Subcutaneous adipose tissue (tissue), 4 donors: ENCODE measurements at places on chromosomes 3 and 15. TPM values are rescaled to one million over a fixed set of nuclear protein-coding genes. Genes with fewer than 3 reads are reported as not detected.

Gene THSD4
- total RNA-seq: 0.17 TPM

Gene MKRN2OS
- not detected for total RNA-seq

Gene GOLGA6D
- not detected for total RNA-seq

Gene SLC12A1
- total RNA-seq: not detected

Gene TMEM39A
- total RNA-seq: 27.2 TPM

Gene AGBL1
- total RNA-seq: not detected

Gene FAN1
- total RNA-seq: 14.8 TPM

Gene NR2F2
- total RNA-seq: 21.5 TPM

Gene SLC22A13
- not detected for total RNA-seq

Gene PDZRN3
- 63.8 TPM for total RNA-seq

Gene ARNT2
- 3.1 TPM for total RNA-seq

Gene NANOGP8
- 2.3 TPM for total RNA-seq

Gene MRPL46
- total RNA-seq: 38.5 TPM

Gene LRRC58
- total RNA-seq: 32.0 TPM

Gene TRIP4
- 23.2 TPM for total RNA-seq

Gene KLHL40
- total RNA-seq: not detected

Gene TRPC1
- 11.0 TPM for total RNA-seq

Gene NDN
- 95.6 TPM for total RNA-seq

Gene UBR1
- 32.6 TPM for total RNA-seq

Gene COL6A5
- total RNA-seq: not detected

Gene PLA2G4B
- not detected for total RNA-seq

Gene GAP43
- total RNA-seq: not detected

Gene KY
- total RNA-seq: not detected

Gene TAGLN3
- total RNA-seq: not detected

Gene CD80
- total RNA-seq: 1.3 TPM

Gene CNTN6
- not detected for total RNA-seq

Gene WDR93
- total RNA-seq: not detected

Gene A4GNT
- not detected for total RNA-seq

Gene PAK6
- total RNA-seq: 1.1 TPM

Gene MNS1
- total RNA-seq: 1.2 TPM

Gene IL5RA
- 0.19 TPM for total RNA-seq

Gene GABRR3
- not detected for total RNA-seq

Gene CCDC33
- not detected for total RNA-seq

Gene RAB11A
- 144 TPM for total RNA-seq

Gene NEO1
- 13.8 TPM for total RNA-seq

Gene RSL24D1
- total RNA-seq: 70.9 TPM

Gene ISLR
- 52.2 TPM for total RNA-seq

Gene PAQR9
- total RNA-seq: not detected

Gene HAUS2
- total RNA-seq: 17.3 TPM

Gene BCL6
- total RNA-seq: 140 TPM

Gene ZNF619
- 8.1 TPM for total RNA-seq

Gene CAND2
- 1.5 TPM for total RNA-seq

Gene GCSAM
- not detected for total RNA-seq

Gene CLDN18
- total RNA-seq: not detected

Gene THPO
- 0.44 TPM for total RNA-seq

Gene CCR9
- not detected for total RNA-seq

Gene DUOX2
- total RNA-seq: under 0.01 TPM

Gene RTP1
- not detected for total RNA-seq

Gene B3GNT5
- total RNA-seq: 15.3 TPM

Gene TEX9
- 0.82 TPM for total RNA-seq

Gene CYP8B1
- total RNA-seq: not detected

Gene SNX22
- total RNA-seq: 1.0 TPM

Gene SLC27A2
- 2.4 TPM for total RNA-seq

Gene SLC7A14
- not detected for total RNA-seq
